Thyroid gland (tissue), 4 donors: ENCODE measurements at places on chromosomes 3 and 15.

GRCh38 chr15:38991126-38991525 is 426.5 kb upstream of the RASGRP1 start:
- DNase-seq: no peak

DNA sequence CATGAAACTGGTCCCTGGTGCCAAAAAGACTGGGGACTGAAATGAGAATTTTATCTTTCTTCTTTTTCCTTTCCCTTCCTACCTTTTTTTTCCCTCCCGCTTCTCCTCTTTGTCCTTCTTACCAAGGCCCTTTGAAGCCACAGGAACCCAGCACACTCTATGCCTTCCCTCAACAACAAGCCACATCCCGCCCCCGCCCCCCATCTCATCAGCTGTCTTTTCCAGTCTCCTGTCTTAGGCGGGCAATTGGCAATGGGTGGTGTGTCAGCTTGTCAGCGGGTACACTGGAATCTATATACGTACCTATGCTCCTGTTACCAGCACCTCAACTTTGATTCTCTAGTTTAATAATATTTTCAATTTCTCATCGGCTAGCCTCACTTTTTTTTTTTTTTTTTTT is 56.3 kb upstream of the CHD2 start:
- no peak for DNase-seq

GRCh38 chr3:11547498-11547897 is 96.2 kb downstream of the VGLL4 start:
- DNase-seq: no peak

- DNase-seq: no peak
Observed at GRCh38 chr3:44324584-44324983, 14.0 kb upstream of the TCAIM start.

GRCh38 chr3:115512565-115513415 is 110.5 kb upstream of the GAP43 start:
- DNase-seq: no peak

DNA sequence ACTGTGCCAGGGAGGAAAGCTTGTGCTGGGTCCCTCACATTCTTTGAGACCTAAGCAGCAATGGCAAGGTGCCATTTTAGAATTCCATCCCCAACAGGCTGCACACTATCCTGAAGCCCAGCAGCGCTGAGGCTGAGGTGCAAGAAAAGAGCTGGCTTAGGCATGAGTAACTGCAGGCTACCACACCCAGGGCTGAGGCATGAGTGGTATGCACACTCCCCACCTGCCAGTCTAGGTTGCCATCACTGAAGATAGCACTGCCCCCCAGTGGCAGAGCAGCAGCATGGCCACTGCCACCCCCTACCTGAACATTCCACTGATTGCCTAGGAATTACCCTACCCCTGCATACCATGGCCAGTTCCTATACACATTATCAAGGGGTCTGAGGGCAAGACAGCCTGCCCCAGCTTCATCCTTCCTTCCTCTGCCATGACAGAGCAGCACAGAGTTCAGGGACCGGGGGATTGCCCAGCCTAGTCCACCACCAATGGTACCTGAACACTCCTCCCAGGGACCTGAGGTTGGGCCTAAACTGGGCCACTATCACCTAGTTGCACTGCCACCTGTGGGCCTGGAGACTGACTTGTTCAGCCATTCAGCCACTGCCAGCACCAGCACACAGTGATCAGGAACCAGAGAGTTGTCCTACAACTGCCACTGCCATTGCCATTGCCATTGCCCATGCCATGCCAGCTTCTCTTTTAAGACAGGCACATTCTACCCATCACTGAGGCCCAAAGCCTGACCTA is 129.8 kb downstream of the SATB1 start:
- no peak for DNase-seq

DNA sequence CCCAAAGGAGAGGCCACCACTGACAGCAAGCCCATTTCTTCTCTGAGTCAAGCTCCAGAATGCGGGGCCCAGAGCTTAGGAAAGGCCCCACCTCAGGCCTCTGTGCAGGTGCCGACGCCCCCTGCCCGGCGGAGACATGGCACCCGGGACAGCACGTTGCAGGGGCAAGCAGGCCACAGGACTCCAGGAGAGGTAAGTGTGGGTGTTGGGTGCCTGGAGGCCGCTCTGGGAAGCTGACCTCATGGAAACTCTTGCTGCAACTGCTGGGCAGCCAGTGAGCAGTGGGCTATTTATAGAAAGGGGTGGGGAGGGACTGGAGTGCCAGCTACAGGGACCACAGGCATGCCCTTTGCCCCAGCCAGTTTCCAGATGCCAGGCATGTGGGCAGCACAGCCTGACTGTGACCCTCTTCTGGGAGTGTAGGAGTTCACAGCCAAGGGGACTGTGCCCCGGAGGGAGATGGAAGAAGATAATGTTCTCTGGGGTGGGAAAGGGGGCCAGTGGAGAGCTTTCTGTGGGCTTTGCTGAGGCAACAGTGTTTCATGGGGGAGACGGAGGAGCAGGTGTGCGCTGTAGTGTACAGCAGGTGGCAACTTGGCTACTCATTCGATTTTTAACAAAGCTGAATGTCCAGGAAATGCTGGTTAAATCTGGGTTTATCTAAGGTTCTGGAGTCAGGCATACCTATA is 23.7 kb downstream of the ALPK3 start:
- peak; percentile 56 for DNase-seq

- no peak for DNase-seq
Observed at GRCh38 chr15:90697175-90697574, 20.0 kb upstream of the BLM start.

GRCh38 chr15:96360581-96361308 is 30.2 kb downstream of the NR2F2 start:
- DNase-seq: no peak
